Common myeloid progenitor, CD34-positive (primary cell): ENCODE measurements at places on chromosomes 1 and 21.

DNA sequence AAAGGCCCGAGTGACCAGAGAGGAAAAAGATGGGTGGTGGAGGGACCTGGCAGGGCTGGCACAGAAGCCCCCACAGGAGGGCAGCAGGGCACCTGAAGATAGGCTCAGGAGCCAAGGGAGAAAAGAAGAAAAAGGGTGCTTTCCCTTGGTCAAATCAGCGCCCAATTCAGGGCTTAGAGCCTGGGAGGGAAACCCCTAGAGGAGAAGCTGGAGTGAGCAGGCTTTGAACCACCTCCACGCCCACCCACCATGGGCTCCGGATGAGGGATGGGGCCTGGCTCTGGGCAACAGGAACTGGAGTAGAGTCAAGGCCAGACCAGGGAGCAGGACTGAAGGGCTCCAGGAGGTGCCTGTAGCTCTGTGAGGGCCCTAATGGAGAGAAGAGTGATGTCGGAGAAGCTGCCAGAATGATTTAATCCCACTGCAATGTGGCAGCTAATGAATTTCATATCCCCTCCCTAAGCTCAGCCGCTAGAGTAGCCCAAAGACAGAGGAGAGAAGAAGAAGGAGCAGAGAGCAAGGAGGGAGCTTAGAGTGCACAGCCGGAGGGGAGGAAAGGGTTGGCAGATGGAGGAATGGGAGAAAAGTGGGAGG lies 12.0 kb upstream of the PRELP start:
- DNase-seq: no peak

DNA sequence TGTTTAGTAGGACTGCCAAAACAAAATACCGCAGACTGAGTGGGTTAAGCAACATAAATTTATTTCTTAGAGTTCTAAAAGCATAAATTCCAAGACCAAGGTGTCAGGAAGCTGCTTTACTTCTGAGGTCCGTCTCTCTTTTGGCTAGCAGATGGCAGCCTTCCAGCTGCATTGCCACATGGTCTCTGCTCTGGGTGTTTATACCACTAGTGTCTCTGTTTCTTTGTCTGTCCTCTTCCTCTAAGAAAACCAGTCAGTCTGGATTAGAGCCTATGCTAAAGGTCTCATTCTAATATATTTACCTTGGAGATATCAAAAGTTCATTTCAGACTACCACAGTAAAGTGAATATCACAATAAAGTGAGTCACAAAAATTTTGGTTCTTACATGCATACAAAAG lies 519.8 kb downstream of the COL11A1 start:
- DNase-seq: no peak

DNA sequence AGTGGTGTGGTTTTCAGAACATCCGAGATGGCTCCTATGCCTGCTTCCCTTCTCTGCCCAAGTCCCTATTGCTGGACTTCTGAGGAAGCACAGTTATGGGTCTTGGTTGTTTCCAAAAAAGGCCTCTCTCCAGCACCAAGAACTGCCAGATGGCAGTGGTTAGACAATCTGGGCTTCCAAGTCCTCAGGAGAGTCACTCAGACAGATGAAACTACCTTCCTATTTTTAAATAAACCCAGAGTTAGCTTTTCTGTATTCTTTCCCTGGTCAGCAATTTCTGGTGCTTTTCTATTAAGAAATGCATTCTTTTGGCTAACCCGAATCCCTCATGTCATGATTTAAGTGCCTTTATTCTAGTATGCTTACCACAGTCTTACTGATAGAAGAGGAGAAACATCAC lies 245.9 kb downstream of the PRDM2 start:
- DNase-seq: no peak

DNA sequence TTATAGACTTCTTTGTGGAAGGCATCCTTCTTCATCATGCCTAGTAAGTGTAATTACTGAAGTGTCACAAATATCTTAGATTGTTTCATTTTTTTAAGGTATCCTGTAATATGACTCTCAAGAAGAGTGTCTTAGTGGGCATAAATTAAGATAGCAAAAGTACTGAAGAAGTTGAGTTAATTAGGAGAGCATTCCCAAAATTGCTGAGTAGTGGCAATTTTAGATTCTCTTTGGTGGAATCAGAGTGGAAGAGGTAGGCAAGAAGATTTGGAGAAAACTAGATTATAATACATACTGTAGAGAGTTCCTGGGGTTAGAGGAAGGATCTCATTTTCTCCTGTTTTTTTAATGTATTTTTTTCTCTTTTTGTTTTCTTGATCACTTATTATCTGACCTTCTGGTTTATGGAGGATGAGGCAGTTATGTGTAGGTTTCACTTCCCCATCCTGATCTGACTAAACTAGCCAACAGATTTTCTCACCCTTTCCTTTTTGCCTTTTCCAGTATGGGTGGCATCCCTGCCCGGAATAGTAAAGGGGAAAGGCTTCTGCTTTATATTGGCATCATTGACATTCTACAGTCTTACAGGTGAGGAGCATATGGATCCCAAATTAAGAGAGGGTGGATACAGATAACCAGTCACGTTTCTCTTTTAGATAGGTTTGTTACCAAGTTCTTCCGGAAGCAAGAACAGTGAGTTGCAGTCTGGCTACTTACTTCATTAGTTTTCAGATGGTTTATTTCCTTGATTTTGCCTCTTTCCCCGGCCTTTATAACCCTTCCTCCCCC lies 16.7 kb upstream of the PSMD4 start:
- DNase-seq: no peak

GRCh38 chr1:59046134-59046533 lies 250.8 kb upstream of the FGGY start:
- DNase-seq: no peak

GRCh38 chr21:25936776-25937175 lies 202.0 kb downstream of the GABPA start:
- DNase-seq: no peak

- no peak for DNase-seq
Measured at GRCh38 chr1:54973205-54973921, 7.1 kb upstream of the TMEM61 start.

GRCh38 chr1:167516404-167517388 lies 1.6 kb downstream of the CD247 start:
- no peak for DNase-seq

DNA sequence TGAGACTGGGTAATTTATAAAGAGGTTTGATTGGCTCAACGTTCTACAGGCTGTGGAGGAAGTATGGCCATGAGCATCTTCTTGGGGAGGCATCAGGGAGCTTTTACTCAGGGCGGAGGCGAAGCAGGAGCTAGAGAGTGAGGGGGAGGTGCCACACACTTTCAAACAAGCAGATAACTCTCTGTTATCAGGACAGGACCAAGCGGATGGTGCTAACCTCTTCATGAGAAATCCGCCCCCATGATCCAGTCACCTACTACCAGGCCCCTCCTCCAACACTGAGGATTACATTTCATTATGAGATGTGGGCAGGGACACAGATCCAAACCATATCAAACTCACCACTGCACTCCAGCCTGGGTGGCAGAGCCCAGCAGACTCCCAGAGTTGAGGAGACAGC lies 11.5 kb upstream of the LRRC47 start:
- DNase-seq: no peak

DNA sequence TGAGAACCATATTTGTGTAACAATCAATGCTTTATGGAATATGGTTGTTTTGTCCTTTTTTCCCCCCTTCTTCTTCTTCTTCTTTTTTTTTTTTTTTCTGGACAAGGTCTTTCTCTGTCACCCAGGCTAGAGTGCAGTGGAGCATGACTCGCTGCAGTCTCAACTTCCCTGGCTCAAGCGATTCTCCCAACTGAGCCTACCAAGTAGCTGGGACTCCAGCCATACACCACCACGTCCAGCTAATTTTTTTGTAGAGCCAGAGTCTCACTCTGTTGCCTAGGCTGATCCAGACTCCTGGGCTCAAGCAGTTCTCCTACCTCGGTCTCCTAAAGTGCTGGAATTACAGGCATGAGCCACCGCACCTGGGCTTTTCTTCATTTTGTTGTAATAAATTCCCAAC lies 86.7 kb downstream of the FMN2 start:
- DNase-seq: no peak

GRCh38 chr21:36803051-36803645 lies 104.2 kb downstream of the SIM2 start:
- no peak for DNase-seq

DNA sequence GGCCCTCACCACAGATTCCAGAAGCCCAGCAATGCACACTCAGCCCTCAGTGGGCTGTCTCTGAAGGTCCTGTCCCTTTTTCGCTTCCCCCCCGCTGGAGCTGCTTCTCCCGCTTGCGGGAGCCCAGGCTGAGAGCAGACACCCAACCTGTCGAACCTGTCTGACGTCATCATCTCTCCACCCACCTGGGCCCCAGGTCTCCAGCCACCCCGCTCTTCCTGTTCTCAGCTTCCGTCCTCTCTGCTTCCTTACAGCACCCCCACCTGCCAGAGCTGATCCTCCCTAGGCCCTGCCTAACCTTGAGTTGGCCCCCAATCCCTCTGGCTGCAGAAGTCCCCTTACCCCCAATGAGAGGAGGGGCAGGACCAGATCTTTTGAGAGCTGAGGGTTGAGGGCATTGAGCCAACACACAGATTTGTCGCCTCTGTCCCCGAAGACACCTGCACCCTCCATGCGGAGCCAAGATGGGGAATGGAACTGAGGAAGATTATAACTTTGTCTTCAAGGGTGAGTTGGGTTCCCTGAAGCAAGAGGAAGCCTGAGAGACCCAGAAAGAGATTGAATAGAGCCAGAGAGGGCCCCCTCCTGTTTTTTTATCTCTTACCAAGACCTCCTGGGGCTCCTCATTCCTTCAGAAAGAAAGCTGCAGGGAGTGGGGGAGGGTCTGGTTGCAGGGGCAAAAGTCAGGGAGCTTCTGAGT lies at the start of gene RAB25:
TSS of gene RAB25 (plus strand) at position 224 of the 700 bp plus-strand sequence. CDS start at position 465, 241 bp downstream.
- no peak for DNase-seq

DNA sequence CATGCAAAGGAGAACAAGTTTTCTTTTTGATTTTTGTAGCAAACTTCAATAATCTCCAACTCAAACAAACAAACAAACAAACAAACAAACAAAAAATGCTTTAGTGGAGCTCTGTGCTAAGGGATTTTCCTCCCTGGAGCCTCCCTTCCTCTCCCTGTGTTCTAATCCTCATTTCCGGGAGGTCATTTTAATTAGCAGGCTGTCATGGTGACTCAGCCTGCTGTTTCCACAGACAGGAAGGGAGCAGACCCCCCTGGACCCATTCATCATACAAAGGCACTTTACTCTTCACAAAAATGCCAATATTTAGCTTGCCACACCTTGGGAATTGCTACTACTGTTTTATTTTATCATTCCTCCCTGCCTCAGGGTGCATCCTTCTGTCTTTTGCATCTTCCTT lies 61.0 kb upstream of the SPATA6 start:
- no peak for DNase-seq

GRCh38 chr1:168469690-168470089 lies 74.1 kb downstream of the XCL2 start:
- DNase-seq: peak; percentile 91

DNA sequence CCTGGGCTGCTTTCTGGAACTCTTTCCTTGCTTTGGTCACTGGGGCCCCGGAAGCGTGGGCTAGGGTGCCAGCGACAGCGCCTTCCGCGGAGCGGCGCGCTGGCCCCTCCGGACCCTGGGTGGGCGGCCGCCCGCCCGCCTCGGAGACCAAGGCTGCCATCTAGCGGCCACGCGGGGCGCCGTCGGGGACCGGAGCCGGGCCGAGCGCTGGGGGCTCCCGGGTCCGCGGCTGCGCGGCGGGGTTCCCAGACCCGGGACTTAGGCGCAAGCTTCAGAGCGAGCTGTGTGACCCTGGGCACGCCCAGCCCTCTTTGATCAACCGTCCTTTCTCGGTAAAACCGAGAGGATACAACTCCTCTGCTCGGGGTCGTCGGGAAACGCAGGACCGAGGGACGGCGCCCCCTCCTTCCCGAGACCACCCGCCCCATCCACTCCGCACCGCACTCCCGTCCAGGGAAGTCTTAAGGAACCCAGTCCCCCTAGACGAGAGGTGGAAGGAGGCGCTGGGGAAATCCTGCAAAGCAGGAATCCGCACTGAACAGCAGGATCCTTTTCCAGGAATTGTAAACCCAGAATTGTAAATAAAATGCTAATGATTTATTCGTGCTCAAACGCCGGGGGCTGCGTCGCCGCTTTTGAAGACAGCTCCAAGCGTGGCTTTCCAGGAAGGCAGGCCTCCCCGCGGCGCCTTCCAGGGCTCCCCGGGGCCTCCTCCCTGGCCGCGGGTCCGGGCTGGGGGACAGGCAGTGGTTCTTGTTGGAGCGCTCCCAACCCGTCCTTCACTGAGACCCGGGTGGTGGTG lies 41.2 kb downstream of the RRAGC start:
- DNase-seq: no peak

- no peak for DNase-seq
Measured at GRCh38 chr1:193013005-193013404, 46.2 kb downstream of the UCHL5 start.

GRCh38 chr1:1161683-1162079 lies 12.0 kb upstream of the TTLL10 start:
- DNase-seq: no peak

GRCh38 chr1:208562151-208562960 lies 318.2 kb upstream of the PLXNA2 start:
- DNase-seq: no peak

DNA sequence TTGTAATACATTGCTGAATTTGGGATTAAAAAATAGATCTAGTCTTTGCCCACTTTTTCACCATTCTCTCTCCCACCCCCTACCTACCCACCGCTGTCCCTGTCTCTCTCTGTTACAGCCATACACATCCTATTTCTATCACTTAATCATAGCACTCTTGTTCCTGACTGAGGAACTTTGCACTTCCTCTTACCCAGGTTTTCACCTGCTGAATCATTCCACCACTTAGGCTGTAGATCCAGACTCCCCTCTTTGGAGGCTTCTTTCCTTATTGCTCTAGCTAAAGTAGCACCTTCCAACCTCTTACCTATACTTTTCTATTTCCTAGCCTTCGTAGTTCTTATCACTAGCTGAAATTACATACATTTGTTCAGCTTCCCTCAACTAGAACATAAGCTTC lies 59.6 kb downstream of the ATP6V1G3 start:
- DNase-seq: peak; percentile 24
